ENCODE measurements at places on chromosomes 1 and 21. TPM values are rescaled to one million over a fixed set of nuclear protein-coding genes. Genes with fewer than 3 reads are reported as not detected.

Gene RPL22
- 151 TPM for polyA plus RNA-seq

Gene IL19
- not detected for polyA plus RNA-seq

Gene AMY1C
- polyA plus RNA-seq = not detected

Gene ATF3
- polyA plus RNA-seq = 29.7 TPM

Gene TCHHL1
- not detected for polyA plus RNA-seq

Gene FCN3
- polyA plus RNA-seq = not detected

Gene RHEX
- polyA plus RNA-seq = not detected

Gene BCAN
- 0.25 TPM for polyA plus RNA-seq

Gene SYT2
- 0.03 TPM for polyA plus RNA-seq

Gene FAM110D
- polyA plus RNA-seq = 0.50 TPM

Gene PKP1
- not detected for polyA plus RNA-seq

Gene C1orf74
- polyA plus RNA-seq = 2.1 TPM

Gene CYYR1
- not detected for polyA plus RNA-seq

Gene GSTM1
- polyA plus RNA-seq = not detected

Gene MANEAL
- polyA plus RNA-seq = 3.7 TPM

Gene DNAJC6
- polyA plus RNA-seq = 2.5 TPM

Gene CASQ2
- polyA plus RNA-seq = not detected

Gene LZIC
- polyA plus RNA-seq = 9.6 TPM

Gene FAM43B
- not detected for polyA plus RNA-seq

Data from SK-N-SH (cell line).